ENCODE measurements at places on chromosomes 12 and 14.
A peak's percentile ranks its signal among the peaks of the same experiment; 100 is the strongest.

DNA sequence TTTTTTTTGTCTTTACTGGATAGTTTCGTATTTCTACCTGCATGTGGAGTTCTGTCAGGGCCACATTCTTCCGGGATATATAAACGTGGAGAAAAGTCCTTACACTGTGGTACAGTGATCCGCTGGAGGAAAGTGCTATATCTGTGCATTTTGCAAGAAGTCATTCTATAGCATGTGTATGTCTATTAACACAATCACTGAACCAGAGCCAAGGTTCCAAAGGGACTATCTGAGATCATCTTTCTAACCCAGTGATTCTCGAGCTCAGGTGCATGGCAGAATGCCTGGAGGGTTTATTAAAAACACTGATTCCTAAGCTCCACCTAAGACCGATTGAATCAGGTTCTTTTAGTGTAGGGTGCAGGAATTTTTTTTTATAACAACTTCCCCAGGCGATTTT lies 354.0 kb downstream of the NRXN3 start:
- no peak for DNase-seq

- DNase-seq, result no peak
Measured at GRCh38 chr12:58554522-58555157, 365.7 kb downstream of the LRIG3 start.

GRCh38 chr14:100907240-100907639 lies 3.7 kb upstream of the RTL1 start:
- DNase-seq, result no peak

GRCh38 chr14:95256002-95256775 lies 63.5 kb downstream of the CLMN start:
- no peak for DNase-seq

- no peak for DNase-seq
Measured at GRCh38 chr14:50363714-50364111, 33.0 kb downstream of the CDKL1 start.

DNA sequence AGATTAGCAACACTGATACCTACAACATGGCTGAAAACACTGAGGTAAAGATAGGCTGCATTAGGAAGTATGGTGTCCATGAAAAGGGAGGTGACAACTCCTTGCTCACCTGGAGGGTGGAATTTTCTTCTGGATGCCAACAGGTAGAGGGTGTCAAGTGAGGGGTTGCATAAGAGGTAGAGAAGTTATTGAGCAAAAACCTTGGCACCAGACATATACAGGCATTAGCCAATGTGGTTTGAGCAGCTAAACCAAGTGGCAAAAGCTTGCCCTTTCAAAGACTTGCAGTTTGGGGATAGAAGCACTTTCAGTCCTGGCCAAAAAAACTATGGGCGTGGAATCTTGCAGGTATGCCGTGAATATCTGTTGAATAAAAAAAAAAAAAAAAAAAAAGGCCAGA lies 3.8 kb downstream of the RITA1 start:
- DNase-seq, result no peak

DNA sequence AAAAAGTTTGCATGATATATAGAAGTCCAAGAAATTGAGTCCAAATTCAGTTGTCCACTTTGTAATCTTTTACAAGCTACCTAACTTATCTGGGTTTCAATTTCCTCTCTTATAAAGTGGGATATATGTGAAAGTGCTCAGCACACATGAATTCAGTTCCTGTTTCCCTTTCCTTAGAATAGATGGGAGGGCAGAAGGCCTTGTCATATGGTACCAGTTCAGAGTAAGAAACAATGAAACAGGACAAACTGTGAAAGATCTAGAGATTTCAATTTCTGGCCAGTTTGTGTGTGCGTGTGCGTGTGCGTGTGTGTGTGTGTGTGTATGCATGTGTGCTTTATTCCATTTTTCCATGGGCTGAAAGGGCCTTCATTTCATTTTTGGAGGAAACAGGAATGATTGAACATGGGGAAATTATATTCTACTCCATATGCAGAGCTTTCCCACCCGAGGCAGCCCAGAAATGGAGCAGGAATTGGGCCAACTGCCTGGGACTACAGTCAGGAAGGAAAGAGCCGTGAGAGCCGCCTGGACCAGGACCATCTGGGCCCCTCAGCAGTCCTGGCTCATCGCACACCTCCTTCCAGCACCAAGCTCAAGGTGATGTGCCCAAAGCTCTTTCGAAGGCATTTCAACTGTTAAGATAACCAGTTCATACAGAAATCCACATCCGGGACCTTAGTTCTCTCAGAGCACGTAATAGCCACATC lies 183.2 kb downstream of the EPS8 start:
- DNase-seq, result no peak

GRCh38 chr14:56808383-56809269 lies 1.7 kb downstream of the OTX2 start:
- no peak for DNase-seq

DNA sequence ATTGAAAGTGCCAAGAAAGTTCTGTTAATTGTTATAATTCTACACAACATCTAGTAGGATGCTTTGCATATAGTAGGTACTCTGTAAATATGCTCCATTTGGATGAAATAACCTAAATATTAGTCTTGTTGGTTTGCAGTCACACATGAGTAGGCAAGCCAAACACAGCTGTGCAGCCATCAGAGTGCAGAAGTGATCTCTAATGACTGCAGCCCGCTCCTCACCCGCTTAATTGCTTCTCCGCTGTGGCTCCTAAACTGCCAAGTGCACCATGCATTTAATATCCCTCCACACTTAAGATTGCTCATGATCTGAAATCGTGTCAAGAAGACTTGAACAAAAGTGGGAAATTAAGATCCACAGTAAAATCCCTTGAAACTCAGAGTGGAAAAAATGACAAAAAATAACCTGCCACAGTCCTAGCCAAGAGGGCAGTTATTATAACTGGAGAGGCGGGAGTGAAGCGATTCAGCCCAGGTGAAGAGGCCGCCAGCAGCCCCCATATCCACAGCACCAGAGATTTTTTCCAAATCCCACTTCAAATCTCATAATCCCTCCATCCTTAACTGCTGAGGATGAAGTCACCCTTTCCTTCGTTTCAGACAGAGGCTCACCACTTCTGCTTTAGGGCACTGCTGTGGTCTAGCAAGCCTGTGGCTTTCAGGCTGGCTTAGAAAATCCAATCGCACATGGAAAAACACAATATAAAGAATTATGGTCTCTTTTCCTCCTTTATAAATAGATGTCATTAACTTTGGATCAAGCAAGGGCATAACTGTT lies 69.5 kb downstream of the TMEM30B start:
- no peak for DNase-seq

- DNase-seq, result no peak
Measured at GRCh38 chr12:48973941-48974673, 2.6 kb upstream of the WNT10B start.

DNA sequence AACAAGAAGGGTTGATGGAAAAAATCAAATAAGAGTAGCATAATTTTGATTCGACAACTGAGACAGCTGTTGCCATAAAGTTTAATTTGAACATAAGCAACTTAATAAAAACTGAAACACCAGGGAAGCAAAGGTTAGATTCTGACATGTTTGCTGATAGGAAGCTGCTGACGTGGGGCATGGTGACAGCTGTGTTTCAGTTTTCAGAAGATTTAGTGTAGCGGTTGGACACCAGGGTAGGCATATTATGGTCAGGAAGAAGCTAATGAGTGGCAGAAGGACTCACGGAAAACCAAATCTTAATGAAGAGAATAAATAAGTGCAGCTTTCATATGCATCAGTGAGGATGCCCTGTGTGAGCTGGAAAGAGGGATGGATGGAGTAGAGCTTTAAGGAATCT lies 336.7 kb upstream of the RPL10L start:
- DNase-seq, result no peak

- DNase-seq, result no peak
Measured at GRCh38 chr12:47967461-47968321, 4.3 kb downstream of the TMEM106C start.

GRCh38 chr12:105393587-105393986 lies 63.1 kb downstream of the C12orf75 start:
- DNase-seq, result no peak

- no peak for DNase-seq
Measured at GRCh38 chr12:101885912-101886561, 8.7 kb downstream of the DRAM1 start.

- DNase-seq, result peak; percentile 2
Measured at GRCh38 chr14:97456958-97457357, 659.8 kb downstream of the VRK1 start.
